ENCODE measurements at places on chromosomes 4 and X.

GRCh38 chrX:13752141-13752540 lies 17.6 kb downstream of the OFD1 start:
- DNase-seq, result no peak

- DNase-seq, result no peak
Observed at GRCh38 chr4:5184606-5185005, 133.3 kb downstream of the STK32B start.

GRCh38 chrX:2784026-2784425 lies 32.2 kb downstream of the XG start:
- DNase-seq, result no peak

DNA sequence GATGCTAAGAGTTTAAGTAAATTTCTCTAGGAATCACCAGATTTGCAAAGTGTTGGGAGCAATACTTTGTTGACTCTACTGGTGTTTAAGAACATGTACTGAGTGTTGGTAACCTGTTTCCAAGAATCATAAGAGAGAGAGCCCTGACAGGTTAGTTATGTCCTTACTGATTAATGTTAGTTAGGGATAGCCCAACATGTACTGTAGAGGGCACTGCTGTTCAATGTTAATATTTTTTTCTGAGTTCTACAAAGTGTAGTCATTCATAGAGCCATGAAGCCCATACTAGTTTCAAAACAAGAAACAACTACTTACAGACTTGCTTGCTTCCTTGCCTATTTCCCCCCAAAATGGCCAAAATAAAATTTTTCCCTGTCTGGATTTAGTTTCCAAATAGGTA lies 11.9 kb downstream of the TMPRSS11D start:
- no peak for DNase-seq

GRCh38 chrX:107398115-107398514 lies 51.3 kb upstream of the FRMPD3 start:
- DNase-seq, result no peak

GRCh38 chrX:20205927-20206708 lies 60.6 kb downstream of the RPS6KA3 start:
- DNase-seq, result no peak

DNA sequence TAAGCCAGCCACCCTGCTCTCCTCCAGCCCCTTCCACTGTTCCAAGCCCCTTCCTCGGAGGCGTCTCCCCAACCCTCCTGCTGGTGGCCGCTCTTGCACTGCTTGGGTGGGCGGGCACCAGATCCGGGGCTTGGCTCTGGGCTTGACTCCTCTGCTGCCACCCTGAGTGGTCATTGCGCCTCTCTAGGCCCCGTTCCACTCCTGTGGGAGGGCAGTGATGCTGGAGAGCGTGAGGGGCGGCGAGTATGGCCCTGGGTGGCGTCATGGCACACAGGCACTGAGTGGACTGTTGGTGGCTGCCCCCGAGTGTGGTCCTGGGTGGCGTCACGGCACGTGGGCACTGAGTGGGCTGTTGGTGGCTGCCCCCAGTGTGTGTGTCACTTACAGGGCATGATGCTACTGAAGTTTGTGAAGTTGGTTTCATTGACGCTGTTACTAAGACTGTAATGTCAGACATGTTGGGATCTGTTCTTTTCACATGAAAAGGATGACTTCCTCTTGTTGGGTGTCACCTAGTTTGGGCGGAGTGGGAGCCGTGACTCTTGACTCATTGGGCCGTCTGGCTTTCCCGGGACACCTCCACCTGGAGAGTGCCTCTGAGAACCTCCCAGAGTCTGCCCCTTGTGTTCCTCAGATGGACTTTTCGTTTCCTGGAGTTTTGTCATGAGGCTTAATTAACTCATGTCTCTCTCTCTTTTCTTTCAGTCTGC lies 55.9 kb upstream of the HGFAC start:
- no peak for DNase-seq

GRCh38 chrX:9519546-9520216 lies 54.8 kb downstream of the TBL1X start:
- DNase-seq, result no peak

DNA sequence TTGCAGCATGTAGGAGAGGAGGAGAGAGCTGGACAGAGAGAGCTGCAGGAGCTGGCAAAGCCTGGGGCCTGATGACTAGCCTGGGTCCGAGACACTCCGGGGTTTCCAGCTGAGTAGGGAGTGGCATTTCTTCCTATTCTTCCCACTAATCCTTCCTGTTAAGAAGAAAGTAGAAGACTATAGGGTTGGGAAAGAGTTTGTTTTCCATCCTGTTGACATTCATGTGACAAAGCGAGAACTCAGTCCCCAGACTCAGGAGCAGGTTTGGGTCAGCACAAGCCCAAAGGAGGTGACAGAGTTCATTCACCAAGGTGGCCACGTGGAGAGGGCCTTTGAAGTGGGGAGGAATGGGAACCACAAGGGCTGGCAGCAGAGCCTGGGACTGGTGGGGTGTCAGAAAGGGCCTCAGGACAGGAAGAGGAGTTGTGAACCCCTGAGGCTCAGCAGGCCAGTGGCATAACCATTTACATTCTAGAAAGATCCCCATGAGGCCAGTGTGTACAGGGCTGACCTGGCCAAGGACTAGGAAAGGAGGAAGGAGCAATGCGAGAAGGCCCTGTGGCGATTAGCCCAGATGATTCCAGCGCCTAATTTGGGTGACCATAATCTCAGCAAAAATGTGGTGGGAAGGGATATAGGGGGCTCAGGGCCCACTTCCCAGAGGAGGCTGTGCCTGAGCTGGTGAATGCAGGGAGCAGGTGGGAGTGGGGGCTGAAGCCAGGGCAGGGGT lies 3.3 kb upstream of the HAUS3 start:
- no peak for DNase-seq
